GM19239 (cell line): ENCODE measurements at places on chromosomes 6 and 20.

GRCh38 chr20:1528811-1529210, 28.7 kb downstream of the SIRPD start:
- DNase-seq = no peak

DNA sequence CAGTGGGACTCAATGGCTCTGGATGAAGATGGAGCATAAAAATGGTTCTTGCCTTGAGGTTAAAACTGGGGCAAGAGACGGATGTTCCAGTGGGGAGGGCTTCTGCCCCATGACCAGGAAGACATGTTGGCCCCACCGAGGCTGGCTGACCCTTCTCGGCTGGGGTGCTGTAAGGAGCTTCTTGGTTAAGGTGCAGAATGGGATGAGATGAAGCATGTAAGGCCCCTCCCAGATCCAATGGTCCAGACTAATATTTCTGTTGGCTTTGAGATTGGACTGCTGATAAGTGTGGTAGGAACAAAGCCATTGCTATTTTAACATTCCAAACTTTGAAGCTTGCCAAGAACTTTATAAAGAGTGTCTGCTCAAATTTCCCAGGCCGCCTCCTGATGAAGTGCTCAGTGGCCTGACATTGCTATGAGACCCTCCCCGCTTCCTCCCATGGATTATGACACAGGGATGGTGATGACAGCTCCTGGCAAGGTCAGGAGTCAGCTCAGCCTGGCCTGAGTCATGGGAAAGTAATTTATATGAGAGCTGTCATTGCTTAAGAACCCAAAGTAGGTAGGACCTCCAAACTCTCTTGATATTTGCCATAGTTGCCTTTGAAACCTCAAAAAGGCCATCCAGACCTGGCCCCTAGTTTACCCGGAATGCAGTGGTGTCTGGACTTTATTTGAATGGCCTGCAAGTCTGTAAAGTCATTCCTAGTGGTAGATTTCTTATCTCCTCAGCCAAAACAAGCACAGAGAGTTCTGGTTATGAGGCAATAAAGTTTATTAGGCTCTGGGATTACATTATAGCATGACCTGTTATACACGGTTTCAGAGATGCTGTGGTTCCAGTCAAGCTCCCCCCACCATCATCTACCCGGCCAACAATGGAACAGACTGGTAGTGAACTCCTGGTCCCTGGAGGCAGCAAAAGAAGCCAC, 55.2 kb downstream of the TGM2 start:
- DNase-seq = no peak

GRCh38 chr20:60255866-60256265, 297.6 kb downstream of the CDH26 start:
- DNase-seq = no peak

GRCh38 chr6:91435630-91436029, 848.8 kb upstream of the MAP3K7 start:
- no peak for DNase-seq

DNA sequence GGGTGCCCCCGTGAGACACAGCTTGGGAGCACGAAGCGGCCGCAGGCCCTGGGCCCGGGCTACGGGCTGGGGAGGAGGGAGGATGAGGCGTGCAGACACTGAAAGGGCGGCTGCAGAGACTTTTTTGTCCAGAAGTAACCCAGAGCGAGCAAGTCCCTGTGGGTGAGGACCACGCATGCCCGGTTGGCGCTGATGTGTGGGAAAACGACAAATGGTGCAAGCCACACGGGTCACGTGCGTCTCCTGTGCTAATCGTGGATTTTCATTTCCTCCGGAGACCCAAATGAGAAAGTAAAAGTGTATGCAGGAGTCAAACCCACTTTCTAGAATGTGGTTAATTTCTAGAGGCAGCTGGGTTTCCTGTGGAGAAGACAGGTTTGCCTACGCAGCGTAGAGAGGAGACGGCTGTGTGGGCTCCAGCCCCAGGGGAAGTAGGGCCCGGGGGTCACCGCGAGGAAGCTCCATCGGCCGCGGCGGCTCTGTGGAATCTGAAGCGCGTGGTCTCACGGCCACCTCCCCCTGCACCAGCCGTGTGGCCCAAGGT, 19.0 kb downstream of the DLL1 start:
- DNase-seq = peak; percentile 93

DNA sequence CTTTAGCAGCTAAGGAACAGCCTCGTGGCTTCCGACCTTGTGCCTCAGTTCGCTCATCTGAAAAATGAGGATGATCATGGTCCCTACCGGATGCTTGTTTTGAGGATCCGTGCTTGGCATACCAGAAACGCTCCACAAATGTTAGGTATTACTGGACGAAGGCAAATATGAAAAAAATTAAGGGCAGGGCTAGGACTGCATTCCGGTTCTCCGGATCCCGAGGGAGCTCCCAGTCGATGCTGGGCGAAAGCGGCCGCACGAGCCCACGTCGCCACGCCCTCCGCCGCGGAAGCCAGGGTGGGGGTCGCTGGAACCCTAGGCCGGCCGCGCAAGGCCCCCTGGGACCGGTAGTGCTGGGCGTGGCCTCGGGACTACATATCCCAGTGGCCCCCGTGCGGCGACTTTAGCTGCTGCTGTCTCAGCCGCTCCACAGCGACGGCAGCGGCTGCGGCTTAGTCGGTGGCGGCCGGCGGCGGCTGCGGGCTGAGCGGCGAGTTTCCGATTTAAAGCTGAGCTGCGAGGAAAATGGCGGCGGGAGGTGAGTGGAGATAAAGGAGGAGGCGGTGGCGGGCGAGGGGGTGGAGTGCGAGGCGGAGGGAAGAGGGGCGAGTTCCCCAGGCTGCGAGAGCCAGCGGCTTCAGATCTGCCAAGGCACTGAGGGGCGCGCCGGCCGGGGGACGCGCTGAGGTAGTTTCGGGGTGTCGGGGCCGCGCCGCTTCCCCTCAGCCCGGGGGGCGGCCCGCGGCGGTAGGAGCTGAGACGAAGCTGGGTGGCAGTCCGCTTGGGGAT, at the start of gene NCOA3:
Gene NCOA3, plus strand, starts transcription at position 406 of the 789 bp plus-strand sequence. CDS start 120,361 bp downstream, outside the sequence.
- peak; percentile 51 for DNase-seq

DNA sequence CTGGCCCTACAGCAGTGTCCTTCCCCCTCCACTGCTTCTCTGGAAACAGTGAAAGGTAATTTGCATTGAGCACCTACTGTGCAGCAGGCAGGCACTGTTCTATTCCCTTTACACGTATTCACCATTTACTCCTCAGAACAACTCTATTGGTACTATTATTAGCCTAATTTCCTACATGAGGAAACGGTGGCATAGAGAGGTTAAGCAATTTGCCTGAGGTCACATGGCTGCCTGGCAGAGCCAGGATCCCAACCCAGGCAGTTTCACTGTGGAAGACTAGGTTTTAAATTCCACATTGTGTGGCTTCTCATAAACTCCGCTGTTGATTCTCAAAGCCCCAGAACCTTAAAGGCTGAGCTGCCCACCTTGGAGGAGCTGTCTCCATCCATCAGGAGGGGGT, 72.7 kb downstream of the CLIC5 start:
- DNase-seq = no peak

DNA sequence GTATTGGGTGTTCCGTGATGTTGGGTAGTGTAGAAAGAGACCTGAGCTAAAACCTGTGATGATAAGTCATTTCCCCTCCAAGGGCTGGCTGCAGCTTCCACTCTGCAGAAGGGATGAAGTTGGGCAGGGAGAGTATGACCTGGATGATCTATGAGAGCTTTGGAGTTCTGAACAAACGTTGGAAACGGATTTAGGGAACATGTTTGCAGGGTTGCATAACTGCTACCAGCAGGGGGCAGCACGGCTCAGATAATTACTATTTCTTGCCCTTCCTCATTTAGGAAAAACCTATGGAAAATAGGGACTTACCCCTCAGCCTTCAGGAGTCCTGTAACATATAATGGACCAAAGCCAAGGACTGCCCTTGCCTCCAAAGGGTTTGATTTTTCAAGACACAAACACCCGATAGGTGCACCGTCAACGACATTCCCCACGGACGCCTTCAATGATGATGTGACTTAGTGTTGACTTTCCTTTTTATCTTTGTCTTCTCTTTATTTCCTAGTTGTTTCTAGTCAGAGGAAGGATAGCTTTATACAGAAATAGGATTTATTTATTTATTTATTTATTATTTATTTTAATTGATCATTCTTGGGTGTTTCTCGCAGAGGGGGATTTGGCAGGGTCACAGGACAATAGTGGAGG, 164.9 kb upstream of the SASH1 start:
- DNase-seq = peak; percentile 42

GRCh38 chr20:48265791-48266190, 480.5 kb upstream of the SULF2 start:
- no peak for DNase-seq

- DNase-seq = no peak
These were observed 11.5 kb upstream of the NFATC2 start for GRCh38 chr20:51553897-51554486.

GRCh38 chr20:17501701-17502100, 29.5 kb downstream of the BFSP1 start:
- no peak for DNase-seq

DNA sequence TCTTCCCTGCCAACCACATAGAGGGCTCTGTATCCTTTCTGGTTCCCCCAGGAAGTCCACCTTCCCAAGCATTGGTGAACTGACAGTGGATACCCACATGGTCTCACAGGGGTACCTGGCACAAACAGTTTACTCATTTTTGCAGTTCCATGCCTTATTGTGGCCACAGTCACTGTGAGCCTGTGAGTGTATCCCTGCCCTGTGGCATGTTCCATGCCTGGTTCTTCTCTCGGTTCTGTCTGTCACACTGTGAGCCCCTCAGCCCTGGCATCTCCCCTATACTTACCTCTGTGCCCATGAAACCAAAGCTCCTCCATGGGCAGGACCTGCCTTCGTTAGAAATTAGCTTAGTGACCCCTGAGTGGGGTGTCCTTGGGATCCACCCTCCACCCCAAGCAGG, 107.8 kb downstream of the TOX2 start:
- no peak for DNase-seq

DNA sequence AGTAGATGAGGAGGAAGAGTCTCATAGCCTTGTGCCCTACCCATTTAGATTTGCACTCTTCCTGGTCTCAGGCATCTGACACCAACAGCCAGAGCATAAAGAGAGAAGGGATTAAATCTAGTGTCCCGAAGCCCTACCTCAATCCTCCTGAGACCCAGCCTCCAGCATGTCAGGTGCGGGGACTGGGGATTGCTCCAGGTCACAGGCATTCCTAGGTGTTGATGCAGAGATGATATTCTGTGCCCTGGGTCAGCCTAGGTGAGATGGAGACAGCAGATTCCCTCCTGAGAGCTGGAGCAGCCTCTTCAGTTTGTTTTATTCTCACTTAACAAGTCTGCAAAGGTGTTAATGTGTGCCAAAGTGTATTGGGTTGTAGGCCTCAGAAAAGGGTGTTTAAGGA, 89.8 kb downstream of the ANKRD6 start:
- DNase-seq = no peak

DNA sequence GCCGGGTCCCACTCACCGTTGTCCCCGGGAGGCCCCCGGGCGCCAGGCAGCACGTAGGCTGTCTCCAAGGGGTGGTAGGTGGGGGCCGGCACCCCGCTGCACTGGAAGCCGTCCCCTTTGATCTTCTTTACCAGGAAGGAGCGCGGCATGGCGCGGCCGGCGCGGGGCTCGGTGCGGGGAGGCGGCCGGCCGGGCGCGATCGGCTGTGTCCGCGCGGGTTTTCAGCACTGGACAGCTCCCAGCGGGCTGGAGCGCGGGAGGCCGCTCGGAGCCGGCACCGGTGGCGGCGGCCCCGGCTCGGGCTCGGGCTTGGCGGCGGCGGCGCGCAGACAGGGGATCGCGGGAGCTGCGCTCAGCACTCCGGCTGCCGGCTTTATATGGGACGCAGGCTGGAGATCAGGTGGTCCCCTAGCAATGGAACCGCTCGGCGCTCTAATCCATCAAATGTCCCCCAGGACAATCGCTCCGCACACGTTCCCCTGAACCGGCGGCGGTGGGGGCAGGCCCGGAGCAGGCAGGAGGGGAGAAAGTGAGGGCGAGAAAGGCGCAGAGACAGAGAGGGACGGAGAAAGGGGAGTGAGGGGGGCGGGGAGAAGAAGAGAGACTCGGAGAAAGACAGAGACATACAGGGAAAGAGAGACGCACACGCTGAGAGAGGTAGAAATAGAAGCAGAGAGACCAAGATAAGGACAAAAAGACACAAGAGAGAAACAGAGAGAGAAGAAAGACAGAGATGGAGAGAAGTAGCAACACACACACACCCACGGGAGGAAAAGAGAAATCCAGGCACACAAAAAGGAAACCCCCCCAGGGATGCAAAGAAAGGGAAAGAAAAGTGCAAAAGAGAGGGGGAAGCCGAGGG, at the start of gene SCRT2:
Gene SCRT2, minus strand, starts transcription at position 350 of the 862 bp plus-strand sequence. Its CDS starts 201 bp downstream, at position 149.
- no peak for DNase-seq

DNA sequence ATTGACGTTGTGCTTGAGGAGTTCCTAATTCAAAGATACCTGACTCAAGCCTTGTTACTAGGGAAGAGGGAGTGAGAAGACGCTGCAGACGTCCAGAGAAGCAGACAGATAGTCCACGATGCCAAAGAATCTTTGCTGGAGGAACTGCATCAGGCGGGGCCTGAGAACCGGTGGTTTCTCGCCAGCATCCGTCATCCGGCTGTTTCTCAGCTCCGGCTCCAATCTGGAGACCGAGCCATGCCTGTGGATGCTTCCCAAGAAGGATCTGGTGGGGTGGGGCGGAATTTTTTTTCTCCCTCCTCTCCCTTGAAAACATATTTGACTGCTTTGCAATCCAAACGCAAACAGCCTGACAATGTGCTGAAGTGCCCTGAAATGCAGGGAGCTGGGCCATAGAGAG, 125.8 kb upstream of the SRSF6 start:
- DNase-seq = no peak

- peak; percentile 18 for DNase-seq
These were observed 34.6 kb downstream of the FBXO5 start for GRCh38 chr6:152948150-152948768.

DNA sequence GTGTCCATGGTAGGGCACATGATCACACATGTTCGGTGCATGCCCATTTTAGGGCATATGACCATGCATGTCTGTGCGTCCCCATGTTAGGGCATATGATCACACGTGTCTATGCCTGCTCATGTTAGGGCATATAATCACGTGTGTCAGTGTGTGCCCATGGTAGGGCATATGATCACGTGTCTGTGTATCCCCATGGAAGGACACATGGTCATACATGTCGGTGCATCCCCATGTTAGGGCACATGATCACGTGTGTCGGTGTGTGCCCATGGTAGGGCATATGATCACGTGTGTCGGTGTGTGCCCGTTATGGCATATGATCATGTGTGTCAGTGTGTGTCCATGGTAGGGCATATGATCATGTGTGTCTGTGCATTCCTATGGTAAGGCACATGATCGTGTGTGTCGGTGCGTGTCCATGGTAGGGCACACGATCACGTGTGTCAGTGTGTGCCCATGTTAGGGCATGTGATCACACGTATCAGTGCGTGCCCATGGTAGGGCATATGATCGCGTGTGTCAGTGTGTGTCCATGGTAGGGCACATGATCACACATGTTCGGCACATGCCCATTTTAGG, 30.6 kb downstream of the YTHDF1 start:
- DNase-seq = no peak

GRCh38 chr6:18842534-18842933, 455.4 kb downstream of the RNF144B start:
- DNase-seq = no peak

DNA sequence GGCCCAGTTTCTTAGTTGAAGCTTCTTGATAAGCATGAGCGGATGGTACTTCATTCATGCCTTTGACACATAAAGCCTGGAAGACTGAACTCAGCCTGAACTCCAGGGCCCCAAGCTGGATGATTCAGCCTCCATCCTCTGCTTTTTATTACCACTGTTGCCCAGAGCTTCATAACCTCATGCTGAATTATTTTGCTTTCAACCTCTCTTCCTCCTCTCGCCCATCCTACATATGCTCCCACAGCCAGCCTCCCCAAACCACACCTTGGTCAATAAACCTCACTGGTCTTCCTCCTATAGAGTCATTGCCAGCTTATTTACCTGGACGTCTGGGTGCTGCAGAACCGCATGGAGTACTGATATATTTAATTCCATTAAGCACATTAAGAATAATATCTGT, 59.4 kb downstream of the SLC35B3 start:
- DNase-seq = no peak
